Activated T-cell treated with anti-CD3 and anti-CD28 coated beads, Interleukin-2, amount 50 U/mL, for 48 hours (primary cell): ENCODE measurements at places on chromosomes 1 and 21.

- no peak for DNase-seq
Measured at GRCh38 chr1:158246650-158247049, 7.6 kb upstream of the CD1A start.

GRCh38 chr1:51444534-51445192, 74.4 kb downstream of the EPS15 start:
- DNase-seq: no peak

- no peak for DNase-seq
Measured at GRCh38 chr21:45618846-45619485, 24.6 kb upstream of the PCBP3 start.

DNA sequence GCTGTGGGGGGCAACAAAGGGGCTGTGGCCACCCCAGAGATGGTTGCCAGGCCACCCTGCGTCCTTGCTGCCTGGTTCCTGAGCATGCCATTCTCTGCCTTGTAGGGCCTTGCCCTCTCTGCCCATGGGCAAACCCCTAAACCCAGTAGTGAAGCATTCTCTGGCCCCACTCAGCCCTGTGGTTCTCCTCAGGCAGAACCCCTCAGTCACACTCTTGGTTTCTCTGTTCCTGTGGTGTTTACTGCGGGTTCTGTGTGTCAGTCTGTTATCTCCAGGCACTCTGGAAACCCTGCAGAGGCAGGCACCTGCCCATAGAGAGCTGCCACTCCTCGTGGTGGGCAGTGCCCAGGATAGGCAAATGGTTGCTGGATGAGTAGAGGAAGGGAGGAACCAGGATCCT, 41.1 kb upstream of the IL19 start:
- no peak for DNase-seq

GRCh38 chr1:109484519-109484975, 842 bp downstream of the ATXN7L2 start:
- DNase-seq: peak; percentile 47

DNA sequence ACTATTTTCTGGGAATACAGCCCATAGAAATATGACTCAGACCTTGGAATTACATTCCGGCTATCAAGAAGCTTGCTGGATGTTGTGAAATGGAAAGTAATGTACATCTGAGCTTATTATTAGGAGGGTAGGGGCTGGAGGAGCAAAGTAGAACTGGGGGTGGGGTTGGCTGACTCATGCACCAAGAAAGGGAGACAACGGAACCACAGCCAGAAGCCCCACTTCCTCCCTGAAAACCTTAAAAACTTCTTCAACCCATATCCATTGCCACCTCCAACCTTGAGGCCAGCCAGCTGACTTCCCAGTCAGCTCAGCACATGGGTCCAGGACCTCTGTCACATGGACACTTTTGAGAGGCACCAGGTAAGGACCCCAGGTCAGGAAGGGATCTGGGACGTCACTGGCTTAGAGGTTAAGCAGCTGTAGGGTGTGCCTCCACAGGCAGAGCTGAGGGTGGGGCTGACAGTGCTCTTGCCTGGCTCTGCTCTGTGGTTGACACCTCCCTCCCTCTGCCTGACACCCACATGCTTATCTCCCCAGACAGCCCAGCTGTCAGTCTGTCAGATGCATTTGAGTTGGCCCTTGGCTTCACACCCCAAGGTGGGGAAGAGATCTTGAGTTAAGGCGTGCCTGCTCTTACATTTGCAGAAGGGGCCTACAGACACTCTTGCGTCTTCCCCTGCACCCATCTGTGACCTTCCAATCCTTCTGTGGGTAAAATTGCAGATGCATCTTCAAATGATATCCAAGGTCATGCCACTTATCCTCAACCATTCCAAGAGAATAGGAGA, 5.7 kb upstream of the ZNF683 start:
- peak; percentile 82 for DNase-seq

- no peak for DNase-seq
Measured at GRCh38 chr1:231374394-231374793, 36.3 kb downstream of the SPRTN start.

GRCh38 chr21:42193721-42194120, 25.2 kb upstream of the ABCG1 start:
- no peak for DNase-seq

DNA sequence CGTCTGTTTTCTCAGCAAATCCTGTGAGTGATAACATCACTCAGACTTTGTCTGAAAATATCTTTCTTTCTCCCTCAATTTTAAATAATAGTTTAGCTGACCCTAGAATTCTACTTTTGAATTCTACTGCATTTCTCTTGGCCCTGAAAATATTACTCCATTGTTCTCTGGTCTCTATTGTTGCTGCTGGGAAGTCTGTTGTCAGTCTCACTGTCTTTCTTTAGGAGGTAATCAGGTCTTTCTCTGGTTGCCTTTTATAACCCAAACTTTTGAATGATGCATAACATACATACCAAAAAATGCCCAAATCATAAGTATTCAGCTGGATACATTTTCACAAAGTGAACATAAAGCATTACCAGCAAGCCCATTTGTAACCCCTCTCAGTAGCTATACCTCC, 100.0 kb downstream of the MATN1 start:
- no peak for DNase-seq

DNA sequence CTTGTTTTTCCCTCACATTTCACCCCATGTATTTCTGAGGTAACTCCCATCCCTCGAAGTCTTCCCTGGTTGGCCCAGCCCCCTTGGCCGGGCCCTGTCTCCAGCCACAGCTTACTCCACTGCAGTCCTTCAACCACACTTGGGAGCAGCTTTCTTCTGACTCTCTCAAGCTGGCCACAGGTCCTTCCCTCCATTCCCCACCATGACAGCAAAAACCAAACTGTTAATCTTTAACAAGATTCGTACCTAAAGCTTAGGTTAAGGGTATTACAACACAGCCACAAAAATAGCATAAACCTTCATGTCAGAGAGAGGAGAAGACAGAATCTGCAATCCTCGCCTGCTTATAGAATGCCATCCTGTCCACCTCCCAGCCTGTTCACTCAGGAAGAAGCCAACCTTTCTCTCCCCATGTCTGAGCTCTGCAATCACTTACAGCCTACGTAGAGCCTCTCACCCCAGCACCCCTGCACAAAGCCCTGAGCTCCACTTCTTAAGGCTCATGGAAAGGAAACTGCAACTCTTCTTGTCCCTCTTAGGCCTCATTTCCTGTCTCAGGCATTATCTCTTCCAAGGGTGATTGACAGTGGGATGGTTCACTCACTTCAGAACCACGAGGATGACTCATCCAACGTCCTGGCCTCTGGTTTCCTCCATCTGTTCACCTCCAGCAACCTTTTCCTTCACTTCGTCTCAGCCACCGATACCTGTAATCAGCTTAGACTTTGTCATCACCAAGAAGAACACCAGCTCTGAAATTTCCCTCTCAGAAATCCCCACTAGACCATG, 72.8 kb downstream of the CD2 start:
- peak; percentile 78 for DNase-seq

DNA sequence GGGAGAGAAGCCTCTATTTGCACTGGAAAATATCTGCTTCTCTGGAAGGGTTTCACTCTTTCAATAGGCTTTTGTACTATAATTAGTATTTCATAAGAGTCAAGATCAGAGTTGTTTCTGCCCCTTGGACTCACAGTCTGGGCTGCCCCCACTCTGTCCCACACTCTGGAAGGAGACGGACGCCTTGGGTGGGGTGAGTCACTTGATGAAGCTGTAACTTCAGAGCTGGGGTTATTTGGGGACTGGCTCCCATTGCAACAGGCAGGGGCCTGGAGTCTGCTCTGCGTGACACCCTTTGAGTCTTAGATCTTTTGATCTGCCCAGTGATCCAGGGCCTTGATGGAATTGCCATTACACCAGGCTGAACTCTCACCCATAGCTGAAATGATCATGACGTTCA, 4.0 kb upstream of the KCNA10 start:
- no peak for DNase-seq

GRCh38 chr1:63148825-63149645, 173.3 kb upstream of the FOXD3 start:
- peak; percentile 22 for DNase-seq

DNA sequence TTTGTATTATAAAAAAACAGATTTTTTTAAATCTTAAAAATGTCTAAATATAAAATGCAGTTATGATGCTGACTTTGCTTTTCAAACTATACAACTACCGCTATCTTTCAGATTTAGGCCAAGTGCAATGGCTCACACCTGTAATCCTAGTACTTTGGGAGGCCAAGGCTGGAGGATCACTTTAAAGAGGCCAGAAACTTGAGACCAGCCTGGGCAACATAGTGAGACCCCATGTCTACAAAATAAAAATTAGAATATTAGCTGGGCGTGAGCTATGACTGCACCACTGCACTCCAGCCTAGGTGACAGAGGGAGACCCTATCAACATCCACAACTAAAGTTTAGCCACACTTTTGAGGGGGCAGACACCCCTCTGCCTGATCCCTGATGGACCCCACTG, 20.3 kb downstream of the ZBTB17 start:
- DNase-seq: no peak

DNA sequence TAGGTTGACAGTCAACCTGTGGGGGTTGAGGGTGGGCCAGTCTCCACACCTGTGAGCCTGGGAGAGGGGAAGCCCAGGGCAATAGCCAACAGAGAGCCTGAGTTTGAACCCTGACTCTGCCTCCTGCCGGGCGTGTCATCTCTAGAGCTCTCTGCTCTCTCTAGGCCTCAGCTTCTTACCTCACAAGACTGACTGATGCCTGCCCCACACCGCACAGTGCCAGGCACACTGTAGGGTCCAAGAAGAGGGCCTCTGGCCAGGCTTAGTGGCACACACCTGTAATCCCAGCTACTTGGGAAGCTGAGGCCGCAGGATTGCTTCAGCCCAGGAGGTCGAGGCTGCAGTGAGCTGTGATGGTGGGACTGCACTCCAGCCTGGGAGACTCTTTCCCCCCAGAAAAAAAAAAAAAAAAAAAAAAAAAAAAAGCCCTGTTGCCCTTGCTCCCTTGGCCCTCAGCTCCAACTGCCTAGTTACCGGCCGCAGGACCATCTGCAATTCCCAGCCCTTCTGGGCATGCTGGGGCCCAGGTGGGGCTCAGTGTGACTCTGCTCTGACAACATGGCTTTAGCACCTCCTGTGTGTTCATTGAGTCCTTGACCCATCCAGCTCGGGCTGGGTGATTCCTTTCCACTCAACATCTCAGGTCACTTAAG, 25.1 kb downstream of the GRHL3 start:
- DNase-seq: no peak

GRCh38 chr1:40711465-40712404, 20.2 kb downstream of the NFYC start:
- no peak for DNase-seq

DNA sequence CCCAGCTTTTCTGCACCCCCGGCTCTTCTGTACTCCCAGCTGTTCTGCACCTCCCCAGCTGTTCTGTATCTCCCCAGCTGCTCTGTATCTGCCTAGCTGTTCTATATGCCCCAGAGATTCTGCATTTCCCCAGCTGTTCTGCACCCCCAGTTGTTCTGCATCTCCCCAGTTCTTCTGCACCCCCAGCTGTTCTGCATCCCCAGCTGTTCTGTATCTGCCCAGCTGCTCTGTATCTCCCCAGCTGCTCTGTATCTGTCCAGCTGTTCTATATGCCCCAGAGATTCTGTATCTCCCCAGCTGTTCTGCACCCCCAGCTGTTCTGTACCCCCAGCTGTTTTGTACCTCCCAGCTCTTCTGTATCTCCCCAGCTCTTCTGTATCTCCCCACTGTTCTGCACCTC, 41.1 kb downstream of the UMODL1 start:
- no peak for DNase-seq

DNA sequence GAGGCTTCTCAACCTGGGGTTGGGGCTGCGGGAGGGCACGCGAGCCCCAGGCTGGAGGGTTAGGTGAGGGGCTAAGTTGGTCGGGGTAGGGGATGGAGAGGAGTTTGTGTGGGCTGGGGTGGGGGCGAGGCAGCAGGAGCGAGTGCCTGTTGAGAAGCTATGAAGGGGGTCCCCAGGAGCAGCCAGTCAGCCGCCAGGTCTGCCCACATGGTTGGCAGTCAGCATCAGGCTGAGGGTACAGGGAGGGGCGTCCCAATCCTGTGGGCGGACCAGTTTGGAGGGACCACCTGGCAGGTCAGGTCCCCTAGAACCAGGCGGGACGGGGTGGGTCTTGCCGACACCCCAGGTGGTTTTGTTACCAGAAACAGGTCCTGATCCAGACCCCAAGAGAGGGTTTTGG, 400 bp upstream of the TRIM17 start:
- no peak for DNase-seq

- DNase-seq: peak; percentile 25
Measured at GRCh38 chr1:50416553-50417453, 6.4 kb downstream of the DMRTA2 start.

DNA sequence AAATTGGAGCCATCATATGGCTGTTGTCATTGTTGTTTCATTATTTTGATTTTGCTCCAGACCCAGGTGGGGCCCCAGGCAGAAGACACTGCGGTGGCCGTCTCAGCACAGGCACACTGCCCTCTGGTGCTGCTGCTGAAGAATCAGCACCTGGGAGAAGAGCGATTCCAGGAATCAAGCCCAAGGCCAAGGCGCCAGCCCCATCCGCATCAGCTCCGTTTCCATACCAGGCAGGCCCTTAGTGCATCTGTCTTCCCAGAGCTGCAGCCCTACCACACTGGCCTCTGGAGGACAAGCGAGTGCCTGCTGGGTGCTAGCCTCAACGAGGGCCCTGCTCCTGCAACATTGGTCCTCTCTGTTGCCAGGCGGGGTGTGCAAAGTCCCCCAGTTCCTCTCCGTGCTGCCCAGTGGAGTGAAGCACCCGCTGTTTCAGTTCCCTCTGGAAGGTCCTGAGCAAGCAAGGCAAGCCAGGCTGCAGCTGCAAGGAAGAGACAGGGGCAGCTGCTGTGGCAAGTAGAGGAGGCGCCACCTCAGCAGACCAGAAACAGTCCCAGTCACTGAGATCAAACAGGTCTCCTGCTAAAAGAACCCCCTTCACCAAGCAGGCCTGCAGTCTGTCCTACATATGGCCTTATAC, 5.2 kb downstream of the GRIK3 start:
- DNase-seq: no peak

GRCh38 chr1:74847715-74848114, 114.8 kb downstream of the TYW3 start:
- DNase-seq: no peak

GRCh38 chr1:186806477-186806876, 22.3 kb upstream of the PLA2G4A start:
- DNase-seq: no peak

- no peak for DNase-seq
Measured at GRCh38 chr1:96357141-96357765, 364.3 kb upstream of the PTBP2 start.

- DNase-seq: no peak
Measured at GRCh38 chr21:26432410-26432809, 140.7 kb downstream of the CYYR1 start.

DNA sequence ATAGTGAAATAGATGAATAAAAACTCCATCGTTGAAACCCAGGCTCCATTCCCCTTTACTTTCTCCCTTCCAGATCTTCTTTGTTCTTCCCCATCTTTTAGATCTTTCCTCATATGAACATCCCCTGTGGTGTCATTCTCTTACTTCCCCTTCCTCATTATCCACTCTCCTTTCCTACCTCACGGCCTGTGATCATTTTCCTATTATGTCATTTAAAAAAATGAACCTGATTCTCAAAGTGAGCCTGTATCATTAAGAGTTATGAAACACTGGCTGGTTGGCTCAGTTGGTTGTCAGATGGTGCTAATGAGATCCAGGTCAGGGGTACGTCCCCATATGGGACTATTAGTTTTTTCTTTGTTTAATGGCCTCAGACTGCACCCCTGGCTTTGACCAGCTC, 38.3 kb downstream of the TCEANC2 start:
- no peak for DNase-seq

- DNase-seq: no peak
Measured at GRCh38 chr1:11013160-11013531, 692 bp downstream of the TARDBP start.

- no peak for DNase-seq
Measured at GRCh38 chr1:237179503-237179902, 137.5 kb downstream of the RYR2 start.

- no peak for DNase-seq
Measured at GRCh38 chr1:209539576-209539975, 43.9 kb upstream of the CAMK1G start.
